ENCODE measurements at places on chromosomes 11 and 22.

GRCh38 chr11:132365650-132366049 lies 995.2 kb downstream of the NTM start:
- no peak for DNase-seq

- DNase-seq, result peak; percentile 1
These were observed 8.6 kb downstream of the INPPL1 start for GRCh38 chr11:72233056-72233772.

DNA sequence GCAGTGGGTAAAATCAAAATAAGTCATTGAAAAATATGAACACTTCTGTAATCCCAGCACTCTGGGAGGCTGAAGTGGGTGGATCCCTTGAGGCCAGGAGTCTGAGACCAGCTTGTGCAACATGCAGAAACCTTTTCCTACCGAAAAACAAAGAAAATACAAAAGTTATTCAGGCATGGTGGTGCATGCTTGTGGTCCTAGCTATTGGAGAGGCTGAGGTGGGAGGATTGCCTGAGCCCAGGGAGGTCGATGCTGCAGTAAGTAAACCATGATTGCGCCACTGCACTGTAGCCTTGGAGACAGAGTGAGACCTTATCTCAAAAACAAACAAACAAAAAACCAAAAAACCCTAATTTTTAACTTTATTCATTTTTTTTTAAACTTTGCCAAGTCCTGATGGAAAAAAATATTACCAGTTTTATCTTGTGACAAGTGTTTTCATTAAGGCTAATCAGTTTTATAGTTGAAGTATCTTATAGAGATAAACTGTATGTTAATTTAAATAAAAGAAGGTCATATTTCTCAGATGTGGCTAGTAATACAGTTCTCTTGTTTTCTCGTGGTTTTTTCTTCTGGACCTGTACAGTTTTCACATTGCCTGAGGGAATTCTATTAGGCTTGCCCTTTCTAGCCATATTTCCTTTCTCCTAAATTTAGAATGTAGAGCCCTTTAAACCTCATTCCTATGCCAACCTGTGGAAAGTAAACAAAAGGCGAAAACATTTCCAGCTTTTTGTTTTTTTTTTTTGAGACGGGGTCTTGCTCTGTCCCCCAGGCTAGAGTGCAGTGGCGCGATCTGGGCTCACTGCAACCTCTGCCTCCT lies 9.4 kb downstream of the HIPK3 start:
- peak; percentile 17 for DNase-seq

DNA sequence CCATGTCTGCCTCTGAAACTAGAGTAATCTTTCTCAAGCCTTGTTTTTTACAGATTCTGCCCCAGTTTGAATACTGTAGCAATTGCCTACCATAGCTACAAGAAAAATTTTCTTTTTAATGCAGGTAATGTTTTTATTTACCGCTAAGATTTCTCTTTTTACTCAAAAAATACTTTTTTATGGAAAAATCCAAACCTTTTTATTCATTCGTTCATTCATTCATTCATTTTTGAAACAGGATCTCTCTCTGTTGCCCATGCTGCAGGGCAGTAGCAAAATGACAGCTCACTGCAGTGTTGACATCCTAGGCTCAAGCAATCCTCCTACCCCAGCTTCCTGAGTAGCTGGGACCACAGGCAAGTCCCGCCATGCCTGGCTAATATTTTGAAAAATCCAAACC lies 2.7 kb upstream of the CPT1A start:
- DNase-seq, result no peak

- DNase-seq, result no peak
These were observed 11.1 kb downstream of the RAPSN start for GRCh38 chr11:47437746-47438418.

DNA sequence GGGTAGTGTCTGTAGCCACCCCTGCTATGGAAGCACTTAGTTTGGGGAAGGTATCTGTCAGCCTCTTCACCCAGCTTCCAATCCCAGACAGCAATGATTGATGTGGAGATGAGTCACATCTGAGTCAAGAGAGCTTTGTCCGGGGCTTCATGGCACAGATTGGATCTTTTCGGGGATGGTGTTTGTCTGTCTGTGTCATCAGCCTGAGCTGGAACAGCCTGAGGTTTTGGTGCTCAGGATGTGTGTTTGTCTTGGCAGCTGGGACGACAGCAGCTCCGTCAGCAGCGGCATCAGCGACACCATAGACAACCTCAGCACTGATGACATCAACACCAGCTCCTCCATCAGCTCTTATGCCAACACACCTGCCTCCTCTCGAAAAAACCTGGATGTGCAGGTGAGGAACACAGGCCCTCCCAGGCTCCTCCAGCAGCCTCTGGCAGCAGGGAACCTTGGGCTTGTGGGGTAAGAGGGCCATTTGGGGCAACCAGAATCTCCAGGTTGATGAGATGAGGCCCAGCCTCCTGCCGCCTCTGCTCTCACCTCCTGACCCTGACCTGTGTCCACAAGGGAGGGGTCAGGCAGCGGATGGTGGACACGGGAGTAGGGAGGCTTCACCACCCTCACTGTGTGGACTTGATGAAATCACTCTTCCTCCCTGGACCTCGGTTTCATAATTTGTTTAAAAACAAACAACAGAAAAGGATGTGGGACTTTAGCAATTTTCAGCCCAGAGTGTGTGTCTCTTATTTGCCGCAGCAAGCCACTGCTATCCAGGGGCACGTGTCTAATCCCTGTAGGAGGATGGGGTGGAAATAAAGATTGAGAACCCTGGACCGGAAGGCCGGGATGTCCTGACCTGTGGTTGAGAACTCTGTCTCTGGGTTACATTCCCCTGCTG lies 124.3 kb downstream of the DBX1 start:
- no peak for DNase-seq

GRCh38 chr11:112467721-112468120 lies 207.1 kb upstream of the PLET1 start:
- DNase-seq, result no peak

GRCh38 chr22:37462436-37462835 lies 23.7 kb downstream of the MFNG start:
- no peak for DNase-seq

Measured in endothelial cell (in vitro differentiated cells).